Heart right ventricle (tissue), 16 donors: ENCODE measurements at places on chromosomes 11 and 22.

DNA sequence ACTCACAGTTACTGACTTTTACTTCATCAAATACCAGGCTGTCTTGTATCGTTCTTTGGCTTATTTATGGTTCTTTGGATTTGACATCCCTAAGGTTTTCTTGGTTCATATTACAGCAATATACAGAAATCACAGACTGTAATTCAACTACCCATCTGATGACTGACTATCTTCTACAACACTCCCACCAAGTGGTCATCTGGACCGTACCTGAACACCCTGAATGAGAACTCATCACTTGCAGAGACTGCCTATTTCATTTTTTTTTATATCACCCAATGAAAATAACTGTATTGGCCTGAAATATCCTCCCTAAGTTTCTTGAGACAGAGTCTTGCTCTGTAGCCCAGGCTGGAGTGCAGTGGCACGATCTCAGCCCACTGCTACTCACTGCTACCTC, 9.5 kb upstream of the UPB1 start:
- DNase-seq, result no peak

DNA sequence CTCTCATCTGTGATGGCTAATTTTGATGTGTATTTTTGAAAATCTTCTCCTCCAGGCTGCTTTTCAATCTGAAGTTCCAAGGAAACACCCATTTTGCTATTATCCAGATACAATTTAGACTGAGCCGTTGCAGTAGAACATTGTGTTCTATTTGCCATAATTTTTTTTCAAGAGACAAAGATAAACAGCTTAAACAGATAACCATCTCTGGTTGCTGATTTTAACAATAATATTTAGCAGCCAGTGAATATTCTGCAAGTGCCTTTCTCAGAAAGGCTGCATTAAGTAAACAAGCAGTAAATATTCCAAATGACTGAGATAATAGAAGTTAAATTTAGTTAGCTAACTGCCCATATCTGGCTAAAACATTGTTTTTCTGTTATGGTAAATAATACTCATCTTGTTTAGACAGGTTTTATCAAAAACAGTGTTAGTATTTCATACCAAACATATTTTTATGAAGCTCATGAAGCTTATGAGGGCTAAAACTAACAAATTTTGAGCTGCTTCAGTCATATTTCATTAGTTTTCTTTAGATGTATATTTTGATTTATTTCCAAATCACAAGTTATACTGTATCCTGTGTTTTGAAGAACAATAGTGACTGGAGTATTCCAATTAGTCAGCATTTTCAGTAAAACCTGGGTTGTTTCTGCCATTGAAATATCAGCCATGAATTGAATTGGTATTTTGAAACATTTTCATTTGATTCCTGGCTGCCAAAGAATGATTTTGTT, 206.7 kb downstream of the SBF2 start:
- DNase-seq, result no peak

DNA sequence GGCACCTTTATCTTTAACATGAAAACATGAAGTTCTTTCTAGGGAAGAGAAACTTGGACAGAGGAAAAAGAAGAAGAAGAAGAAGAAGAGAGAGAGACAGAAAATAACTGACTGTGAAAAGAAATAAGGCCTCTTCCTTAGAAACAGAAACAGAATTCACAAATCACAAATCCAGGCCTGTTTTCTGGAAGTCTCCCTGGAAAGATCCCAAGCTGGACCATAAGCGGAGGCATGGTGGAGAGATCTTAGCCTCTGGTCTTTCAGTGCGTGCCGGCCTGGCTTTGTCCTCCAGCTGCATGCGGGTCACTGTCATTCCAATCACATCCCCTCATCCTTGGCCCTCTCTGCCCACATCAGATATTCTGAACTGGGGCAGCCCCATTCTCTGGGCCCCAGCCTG, 6.9 kb downstream of the FXYD6 start:
- no peak for DNase-seq

- DNase-seq, result no peak
Observed at GRCh38 chr11:132456751-132457328, 1075.5 kb downstream of the OPCML start.

DNA sequence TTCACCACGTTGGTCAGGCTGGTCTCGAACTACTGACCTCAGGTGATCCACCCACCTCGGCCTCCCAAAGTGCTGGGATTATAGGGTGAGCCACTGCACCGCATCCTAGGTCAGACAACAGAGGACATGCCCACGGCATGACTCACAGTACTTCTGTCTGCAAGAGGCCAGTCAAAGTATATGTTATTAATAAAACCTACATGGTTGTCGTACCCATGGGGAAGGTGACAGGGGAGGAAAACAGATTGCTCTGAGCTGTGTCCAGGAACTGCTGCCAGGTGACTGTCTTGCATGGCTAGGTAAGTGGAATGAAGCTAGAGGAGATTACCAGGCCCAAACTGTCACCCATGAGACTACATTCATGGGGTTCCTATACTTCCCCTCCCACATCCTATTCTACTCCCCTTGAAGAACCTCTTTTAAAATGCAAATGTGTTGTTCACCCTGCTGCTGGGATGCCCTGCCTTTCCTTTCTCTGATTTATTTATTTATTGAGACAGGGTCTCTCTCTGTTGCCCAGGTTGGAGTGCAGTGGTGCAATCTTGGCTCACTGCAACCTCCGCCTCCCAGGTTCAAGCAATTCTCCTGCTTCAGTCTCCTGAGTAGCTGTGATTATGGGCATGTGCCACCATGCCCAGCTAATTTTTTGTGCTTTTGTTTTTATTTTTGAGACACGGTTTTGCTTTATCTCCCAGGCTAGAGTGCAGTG, 2.0 kb upstream of the NLRX1 start:
- DNase-seq, result no peak

DNA sequence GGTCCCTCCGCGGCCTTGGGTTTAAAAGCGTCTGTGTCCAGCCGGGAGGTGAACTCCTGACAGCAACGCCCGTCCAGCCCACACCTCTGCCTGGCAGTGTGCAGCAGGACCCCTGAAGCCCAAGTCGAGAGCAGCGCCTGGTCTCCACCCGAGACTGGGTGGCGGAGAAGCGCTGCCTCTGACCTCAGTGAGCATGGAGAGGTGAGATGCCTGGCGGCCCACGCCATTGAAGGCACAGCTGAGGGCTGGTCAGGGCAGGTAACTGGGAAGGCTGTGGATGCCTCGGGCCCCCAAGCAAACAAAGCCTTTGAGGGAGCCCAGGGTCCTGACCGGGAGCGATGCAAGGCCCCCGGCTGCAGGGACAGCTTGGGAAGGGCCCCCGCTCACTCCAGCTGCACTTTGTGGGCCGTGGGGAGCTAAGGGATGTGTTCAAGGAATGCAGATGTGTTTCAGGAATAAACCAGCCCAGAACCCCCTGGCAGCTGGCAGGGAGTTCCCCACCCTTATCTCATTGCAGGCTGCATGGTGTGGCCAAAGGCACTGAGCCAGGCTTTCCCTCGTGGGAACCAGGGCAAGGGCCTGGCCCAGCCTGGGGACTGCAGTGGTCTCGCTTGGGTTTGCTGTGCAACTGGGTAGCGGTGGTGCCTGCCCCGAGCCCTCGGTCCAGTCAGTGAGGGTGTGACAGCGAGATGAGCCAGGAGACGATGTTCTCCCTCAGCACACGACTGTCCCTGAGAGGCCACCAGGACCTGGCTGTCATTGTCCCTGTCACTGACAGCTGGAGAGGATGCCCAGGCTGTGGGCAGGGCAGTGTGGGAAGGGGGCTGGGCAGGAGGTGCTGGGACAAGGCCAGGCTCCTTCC, 92.5 kb downstream of the WNT7B start:
- peak; percentile 38 for DNase-seq

DNA sequence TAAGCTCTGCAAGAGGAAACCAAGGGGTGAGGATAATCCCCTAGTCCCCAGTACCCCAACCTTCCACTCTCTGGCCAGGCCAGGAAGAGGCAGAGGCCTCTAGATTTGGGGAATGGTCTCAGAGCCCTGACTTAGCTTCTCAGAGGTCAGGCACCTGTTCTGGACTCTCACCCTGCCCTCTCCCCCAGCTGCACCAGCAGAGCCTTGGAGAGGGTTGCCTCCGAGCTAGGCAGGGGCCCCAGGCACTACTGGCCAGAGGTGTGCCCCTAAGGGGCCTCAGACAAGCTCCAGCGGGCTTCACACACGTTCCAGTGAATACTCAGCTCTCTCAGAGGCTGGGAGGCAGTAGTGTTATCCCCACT, 8.0 kb downstream of the FREY1 start:
- no peak for DNase-seq

GRCh38 chr11:76664578-76665061, 5.9 kb downstream of the LRRC32 start:
- no peak for DNase-seq
